ENCODE measurements at places on chromosomes 3 and 15.

DNA sequence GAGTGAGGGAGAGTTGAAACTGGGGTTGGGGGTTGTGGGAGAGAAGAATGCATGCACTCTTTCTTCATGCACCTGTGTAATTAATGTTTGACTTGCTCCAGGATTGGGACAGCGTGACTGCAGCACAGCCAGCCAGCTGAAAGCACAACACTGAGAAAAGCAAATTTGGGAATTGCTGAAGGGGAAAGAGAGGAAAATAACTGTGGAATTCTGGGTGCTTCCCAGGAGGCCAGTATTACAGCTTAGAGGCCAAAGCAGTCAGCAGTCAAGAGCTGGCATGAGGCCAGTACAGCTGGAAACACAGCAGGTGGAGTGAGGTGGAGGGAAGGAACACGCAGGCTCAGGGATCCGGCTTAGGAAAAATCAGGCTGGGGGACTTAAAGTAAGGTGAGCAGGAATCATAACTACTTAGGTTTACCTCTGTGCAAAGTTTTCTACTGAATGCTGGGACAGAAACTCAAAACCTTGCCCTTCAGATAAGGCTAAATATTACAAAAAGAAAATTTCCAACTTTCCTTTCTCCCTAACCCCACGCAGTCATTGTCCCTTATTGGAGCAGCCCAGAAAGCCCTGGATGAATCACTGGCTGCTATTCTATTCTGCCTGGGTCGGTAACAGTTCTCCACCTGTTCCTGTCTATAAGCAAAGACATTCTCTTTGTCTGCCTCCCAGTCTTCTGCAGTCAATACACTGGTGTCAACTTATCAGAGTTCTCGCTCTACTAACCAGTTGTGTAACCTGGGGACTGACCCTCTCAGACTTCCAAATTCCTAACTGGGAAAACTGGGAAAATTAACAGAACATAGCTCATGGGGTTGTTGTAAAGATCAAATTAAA is 167.2 kb downstream of the MAGI1 start:
- no peak for DNase-seq

DNA sequence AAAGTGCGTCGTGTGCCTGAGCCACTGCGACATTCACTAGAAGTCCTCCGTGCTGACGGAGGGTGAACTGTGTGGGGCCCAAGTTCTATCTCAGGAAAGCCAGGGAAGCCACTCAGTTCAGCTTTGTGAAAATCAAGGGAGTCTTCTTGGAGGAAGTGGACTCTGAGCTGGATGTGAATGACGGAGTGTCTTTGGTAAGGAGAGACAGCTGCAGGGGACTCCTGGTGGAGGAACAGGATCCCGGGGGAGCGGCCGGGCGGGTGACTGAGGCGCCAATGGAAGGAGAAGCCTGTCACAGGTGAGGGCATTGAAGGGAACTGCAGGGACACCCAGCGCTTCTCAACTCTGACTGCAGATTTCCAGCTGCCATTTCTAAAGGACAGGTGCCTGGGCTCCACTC is 75.6 kb downstream of the APBA2 start:
- no peak for DNase-seq

- no peak for DNase-seq
Measured at GRCh38 chr3:105676621-105677300, 192.1 kb downstream of the CBLB start.

GRCh38 chr15:33234020-33234461 is 39.5 kb upstream of the FMN1 start:
- DNase-seq = no peak

GRCh38 chr3:3066910-3067309 is 43.3 kb downstream of the IL5RA start:
- DNase-seq = no peak

- no peak for DNase-seq
Measured at GRCh38 chr3:177731644-177732268, 534.5 kb upstream of the TBL1XR1 start.

- no peak for DNase-seq
Measured at GRCh38 chr3:177658354-177658753, 461.1 kb upstream of the TBL1XR1 start.

- DNase-seq = no peak
Measured at GRCh38 chr3:181886676-181887075, 175.0 kb downstream of the SOX2 start.
